Right atrium auricular region (tissue), 2 donors: ENCODE measurements at places on chromosomes 2 and 18. TPM values are rescaled to one million over a fixed set of nuclear protein-coding genes. Genes with fewer than 3 reads are reported as not detected.

Gene PLB1
- total RNA-seq = 3.0 TPM

Gene MC4R
- total RNA-seq = not detected

Gene CTAGE1
- total RNA-seq = not detected

Gene C1GALT1C1L
- 0.98 TPM for total RNA-seq

Gene KLHL30
- 24.9 TPM for total RNA-seq

Gene RAMP1
- 239 TPM for total RNA-seq

Gene IL36RN
- not detected for total RNA-seq

Gene B4GALT6
- total RNA-seq = 3.4 TPM

Gene EDAR
- not detected for total RNA-seq

Gene LAMA1
- total RNA-seq = 1.1 TPM

Gene ABCA12
- total RNA-seq = not detected

Gene EPG5
- 33.6 TPM for total RNA-seq

Gene STEAP3
- 8.2 TPM for total RNA-seq

Gene BIRC6
- 50.6 TPM for total RNA-seq

Gene EHBP1
- total RNA-seq = 22.4 TPM

Gene IL1R1
- 28.7 TPM for total RNA-seq
